ENCODE measurements at places on chromosomes 6 and 20.

DNA sequence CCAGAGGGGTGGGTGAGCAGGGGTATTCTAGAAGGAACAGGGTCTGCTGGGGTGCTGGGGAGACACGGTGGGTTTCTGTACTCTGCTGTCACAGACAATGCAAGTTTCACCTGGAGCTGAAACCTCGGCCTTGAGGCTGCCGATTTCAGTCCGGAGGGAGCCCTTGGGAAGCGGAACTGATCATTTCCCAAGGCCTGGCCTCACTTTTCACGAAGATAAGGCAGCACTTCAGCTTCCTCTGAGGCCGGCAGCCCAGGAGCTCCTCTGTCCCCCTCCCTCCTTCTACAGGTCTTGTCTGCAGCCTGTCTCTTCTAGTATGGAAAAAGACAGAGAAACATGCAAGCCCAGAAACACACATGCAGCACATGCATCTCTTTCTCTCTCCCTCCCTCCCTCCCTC lies 242.1 kb downstream of the CDC5L start:
- no peak for ATAC-seq

GRCh38 chr6:32825966-32826365 lies 9.2 kb upstream of the HLA-DOB start:
- ATAC-seq: peak; percentile 79

GRCh38 chr6:127298475-127298874 lies 31.8 kb downstream of the RNF146 start:
- ATAC-seq: no peak

- no peak for ATAC-seq
Measured at GRCh38 chr6:151069641-151070040, 170.1 kb upstream of the AKAP12 start.

GRCh38 chr20:3165473-3166337 lies 6.0 kb upstream of the FASTKD5 start:
- ATAC-seq: no peak

DNA sequence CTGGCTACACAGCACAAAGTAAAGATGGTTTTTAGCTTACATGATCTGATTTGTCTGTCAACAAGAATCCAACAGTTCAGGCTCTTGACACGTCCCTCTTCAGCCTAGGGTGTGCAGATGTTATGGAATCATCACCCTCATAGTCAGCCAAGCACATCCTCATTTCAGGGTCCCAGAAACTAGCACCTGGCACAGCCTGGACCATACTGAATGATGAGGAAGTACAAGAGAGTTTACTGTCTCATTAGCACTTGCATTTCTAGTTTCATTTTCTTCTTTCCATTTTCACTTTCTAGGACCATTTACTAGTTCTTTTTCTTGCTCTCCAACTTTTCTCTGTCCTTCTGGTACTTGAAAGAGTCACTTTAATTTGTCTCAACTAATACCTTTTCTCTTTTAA lies 6.5 kb downstream of the RIPOR2 start:
- ATAC-seq: no peak

DNA sequence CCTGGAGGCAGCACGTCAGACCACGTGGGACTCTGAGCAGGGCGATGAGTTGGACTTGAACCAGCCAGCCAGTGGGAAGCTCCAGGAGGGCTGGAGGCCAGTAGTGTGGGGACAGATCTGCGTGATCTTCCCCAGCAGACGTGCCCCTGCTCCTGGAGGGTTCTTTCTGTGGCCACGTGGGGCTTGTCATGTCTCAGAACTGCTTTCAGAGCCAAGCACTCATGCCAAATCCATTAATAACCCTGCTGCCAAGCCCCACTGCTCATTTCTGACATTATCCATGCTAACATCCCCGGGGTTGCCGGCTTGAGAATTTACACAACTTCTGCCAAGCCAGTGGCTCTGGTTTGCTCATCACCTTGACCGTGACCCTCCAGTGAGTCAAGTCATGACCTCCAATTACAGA lies 38.3 kb downstream of the SIRPA start:
- peak; percentile 79 for ATAC-seq

GRCh38 chr6:144033816-144034735 lies 26.0 kb upstream of the PLAGL1 start:
- no peak for ATAC-seq

DNA sequence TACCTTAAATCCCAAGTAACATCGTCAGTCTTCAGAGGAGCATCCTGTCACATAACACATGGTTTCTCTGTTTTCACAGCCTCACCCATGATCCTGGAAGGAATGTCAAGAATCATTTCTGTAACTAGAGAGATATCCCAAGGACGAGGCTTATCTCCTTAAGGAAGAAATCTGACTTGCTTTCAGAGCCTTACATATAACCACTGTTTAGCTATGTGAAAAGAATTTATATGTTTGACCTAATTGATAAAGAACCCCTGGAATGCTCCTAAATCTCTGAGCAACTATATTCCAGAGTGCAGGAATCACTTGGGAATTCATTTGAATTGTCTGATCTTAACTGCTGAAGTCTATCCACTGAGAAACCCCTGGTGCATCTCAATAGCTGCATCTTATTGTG lies 243.1 kb downstream of the ALDH8A1 start:
- peak; percentile 35 for ATAC-seq
